ENCODE measurements at places on chromosomes 2 and 18.

DNA sequence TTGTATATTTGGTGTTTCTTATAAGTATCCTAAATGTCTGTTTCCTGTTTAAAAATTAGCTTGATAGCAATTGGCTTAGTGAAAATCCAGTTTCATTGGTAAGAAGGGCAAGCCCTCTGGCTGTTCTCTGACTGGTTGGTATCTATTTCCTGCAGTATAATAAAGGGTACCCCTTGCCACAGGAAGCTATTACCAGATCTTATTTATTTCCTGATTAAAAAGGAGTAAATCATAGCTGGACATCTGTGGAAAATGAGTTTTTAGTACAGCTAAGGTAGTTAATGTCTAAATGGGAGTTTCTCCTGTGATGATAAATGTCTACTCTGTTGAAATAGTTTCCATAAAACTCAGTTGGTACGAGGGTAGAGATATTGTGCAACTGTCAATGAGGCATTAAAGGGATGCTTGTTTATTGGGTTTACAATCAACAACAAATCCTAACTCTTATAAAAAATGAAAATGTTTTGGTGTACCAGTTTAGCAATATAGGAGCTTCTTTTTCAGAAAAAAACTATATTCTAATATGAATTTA, 58.7 kb downstream of the FASTKD2 start:
- DNase-seq, result no peak

DNA sequence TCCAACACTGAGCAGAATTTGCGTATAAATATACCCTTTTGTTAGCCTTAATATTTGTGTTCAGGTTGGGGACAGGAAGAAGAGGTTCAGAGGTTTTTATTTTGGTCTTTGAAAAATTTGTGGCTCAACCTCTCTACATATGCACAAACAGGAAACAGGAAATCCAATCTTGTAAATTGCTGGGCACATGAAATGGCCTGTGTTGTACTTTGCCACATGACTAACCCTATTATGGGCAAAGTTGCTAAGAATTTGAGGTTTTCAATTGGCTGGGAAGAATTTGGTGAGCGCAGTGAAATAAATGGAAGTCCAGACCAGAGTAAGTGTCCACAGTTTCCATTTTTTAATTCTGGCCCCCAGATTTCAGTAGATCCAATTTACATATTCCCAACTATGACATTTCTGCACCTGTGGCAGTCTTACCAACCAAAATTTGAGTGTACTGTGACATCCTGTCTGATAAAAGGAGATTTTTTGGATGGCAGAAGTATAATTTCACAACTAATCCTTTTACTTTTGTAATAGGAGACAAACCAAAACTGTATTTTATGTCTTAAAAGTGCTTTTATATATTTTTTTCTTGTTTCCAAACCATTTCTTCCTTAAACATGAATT, 63.6 kb downstream of the COX7A2L start:
- no peak for DNase-seq

GRCh38 chr2:157843935-157844334, 32.2 kb downstream of the ACVR1 start:
- no peak for DNase-seq

- DNase-seq, result no peak
Measured at GRCh38 chr2:149087751-149088150, 49.3 kb downstream of the LYPD6B start.

DNA sequence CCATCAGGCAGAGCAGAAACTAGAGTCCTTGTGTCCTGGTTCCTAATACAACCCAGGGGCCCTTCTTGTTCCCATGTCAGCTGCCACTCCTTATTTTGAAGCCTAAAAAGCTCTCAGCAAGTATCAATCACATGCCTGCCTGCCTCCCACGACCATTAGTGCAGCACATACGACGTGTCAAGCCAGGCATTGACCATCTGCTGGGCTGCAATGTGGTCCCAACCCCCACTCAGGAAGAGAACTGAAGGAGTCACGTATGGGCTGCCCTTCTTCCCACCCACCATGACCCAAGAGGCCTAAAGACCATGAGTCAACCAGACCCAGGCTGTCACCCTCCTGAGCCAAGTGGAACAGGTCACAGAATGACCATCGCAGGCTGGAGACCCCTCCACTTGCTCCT, 98.8 kb downstream of the KLHL29 start:
- no peak for DNase-seq

DNA sequence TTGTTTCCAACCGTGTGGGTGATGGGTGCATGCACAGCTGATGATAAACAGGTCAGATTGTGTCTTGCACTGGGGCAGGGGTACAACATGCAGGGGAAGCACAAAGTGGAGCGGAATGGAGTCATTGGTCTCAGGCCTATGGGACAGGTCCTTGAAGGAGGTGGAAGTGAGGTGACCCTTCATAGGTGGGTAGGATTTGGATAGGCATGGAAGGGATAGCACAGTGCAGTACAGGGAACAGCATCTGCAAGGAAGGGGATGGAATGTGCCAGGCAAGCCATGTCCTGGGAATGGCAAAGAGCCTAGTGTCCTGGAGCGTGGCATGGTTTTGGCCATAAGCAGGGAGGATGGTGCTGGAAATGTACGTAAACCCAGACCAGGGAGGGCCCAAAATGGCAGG, 143.9 kb downstream of the CAPN13 start:
- no peak for DNase-seq
